ENCODE measurements at places on chromosomes 7 and 10.

DNA sequence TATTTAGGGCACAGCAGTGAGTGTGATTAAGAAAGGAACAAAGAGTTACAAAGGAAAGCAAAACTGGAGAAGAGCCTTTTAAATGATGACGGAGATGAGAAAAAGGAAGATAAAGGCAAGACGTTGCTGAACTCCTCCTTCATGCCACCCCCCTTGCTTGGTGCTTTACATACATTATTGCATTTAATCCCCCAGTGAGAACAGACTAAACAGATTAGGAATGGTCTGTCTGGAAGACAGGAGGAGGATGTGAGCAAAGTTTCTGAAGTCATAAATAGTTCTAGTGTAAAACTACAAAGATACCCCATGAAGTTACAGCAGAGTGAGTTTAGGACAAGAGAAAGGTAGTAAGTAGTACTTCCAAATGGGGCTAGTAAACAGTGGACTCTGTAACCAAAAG lies 113.5 kb downstream of the PLCE1 start:
- no peak for DNase-seq

DNA sequence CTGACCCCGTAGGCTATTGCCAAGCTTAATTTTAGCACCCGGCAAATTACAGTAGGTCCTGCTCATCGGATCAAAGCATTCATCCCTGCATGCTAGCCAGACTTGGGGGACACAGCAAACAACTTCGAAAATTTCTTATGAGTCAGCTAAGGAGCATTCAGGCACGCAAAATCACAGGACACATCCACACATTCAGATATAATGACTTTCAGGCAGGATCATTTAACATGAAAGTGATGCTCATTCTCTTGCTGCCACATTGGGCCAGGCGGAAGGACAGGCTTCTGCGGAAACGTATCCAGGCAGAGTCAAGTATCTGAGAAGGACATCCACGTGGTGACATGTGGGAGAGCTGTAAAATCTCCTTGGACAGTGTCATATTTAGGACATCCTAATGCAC lies 474.0 kb upstream of the NRP1 start:
- no peak for DNase-seq

DNA sequence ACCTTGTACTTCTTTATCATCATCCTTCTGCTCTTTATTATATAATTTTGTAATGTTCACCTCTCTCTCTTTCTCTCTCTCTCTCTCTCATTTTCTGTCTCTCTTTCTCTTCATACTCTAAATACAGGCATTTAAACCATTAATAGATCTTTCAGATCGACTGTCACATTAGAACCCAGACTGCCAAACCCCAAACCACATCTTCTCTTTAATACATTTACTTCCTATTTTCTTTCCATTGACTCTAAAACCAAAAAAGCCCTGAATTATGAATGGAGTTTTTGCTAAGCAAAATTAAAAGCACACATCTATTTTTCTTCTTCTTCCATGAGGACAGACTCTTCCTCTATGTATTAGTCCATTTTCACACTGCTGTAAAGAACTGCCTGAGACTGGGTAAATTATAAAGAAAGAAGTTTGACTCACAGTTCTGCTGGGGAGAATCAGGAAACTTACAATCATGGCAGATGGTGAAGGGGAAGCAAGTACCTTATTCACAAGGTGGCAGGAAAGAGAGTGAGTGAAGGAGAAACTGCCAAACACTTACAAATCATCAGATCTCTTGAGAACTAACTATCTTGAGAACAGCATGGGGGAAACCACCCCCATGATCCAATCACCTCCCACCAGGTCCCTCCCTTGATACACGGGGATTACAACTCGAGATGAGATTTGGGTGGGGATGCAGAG lies 272.7 kb upstream of the MGMT start:
- DNase-seq: no peak

DNA sequence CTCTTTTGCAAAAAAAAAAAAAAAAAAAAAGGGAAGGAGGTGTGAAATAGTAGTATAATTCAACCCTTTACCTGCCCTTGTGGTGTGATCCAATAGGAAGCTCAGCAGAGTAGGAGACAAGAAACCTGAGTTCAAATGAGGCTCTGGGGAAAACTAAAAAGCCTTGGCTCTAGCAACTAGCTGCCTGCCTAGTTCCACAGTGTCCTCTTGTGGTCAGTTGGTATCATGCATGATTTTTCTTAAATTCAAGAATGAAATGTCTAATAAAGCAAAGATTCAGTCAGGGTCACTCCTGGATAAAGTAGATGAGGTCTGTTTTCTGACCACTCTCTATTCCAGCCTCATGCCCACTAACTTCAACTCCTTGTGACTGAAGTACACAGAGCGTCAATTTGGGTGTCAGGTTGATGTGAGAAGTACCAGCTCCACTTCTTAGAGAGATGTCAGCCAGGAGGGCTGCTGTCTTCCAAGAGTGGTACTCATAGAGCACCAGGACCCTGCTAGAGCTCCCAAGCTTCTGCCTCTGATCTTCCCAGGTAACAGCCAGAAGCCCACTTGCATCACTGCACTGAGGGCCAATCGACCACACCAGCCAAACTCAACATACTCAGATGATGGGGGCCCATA lies 10.5 kb downstream of the LSM5 start:
- no peak for DNase-seq

- DNase-seq: no peak
Observed at GRCh38 chr7:40760987-40761386, 626.2 kb downstream of the SUGCT start.

DNA sequence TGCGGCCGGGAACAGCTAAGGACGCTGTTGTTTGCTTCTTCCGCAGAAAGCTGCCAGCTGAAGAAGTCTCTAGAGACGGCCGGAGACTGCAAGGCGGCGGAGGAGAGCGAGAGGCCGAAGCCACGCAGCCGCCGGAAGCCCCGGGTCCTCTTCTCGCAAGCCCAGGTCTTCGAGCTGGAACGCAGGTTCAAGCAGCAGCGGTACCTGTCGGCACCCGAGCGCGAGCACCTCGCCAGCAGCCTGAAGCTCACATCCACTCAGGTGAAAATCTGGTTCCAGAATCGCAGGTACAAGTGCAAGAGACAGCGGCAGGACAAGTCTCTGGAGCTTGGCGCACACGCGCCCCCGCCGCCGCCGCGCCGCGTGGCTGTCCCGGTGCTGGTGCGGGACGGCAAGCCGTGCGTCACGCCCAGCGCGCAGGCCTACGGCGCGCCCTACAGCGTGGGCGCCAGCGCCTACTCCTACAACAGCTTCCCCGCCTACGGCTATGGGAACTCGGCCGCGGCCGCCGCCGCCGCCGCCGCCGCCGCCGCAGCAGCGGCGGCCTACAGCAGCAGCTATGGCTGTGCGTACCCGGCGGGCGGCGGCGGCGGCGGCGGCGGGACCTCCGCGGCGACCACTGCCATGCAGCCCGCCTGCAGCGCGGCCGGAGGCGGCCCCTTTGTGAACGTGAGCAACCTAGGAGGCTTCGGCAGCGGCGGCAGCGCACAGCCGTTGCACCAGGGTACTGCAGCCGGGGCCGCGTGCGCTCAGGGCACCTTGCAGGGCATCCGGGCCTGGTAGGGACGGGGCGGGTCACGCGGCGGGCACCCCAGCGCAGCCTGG lies 2.4 kb downstream of the NKX2-3 start:
- DNase-seq: no peak

- DNase-seq: peak; percentile 42
Observed at GRCh38 chr7:149414745-149415390, 46.0 kb downstream of the ZNF777 start.

GRCh38 chr7:121278120-121279021 lies 50.4 kb upstream of the WNT16 start:
- no peak for DNase-seq

- no peak for DNase-seq
Observed at GRCh38 chr10:28467615-28468014, 65.3 kb upstream of the WAC start.

GRCh38 chr7:25006276-25006675 lies 26.3 kb upstream of the OSBPL3 start:
- no peak for DNase-seq

GRCh38 chr7:127392182-127392565 lies 334 bp downstream of the ZNF800 start:
- no peak for DNase-seq

- DNase-seq: no peak
Observed at GRCh38 chr10:69955211-69955805, 97.3 kb upstream of the MACROH2A2 start.

- DNase-seq: no peak
Observed at GRCh38 chr10:64368298-64368697, 847.1 kb downstream of the REEP3 start.

DNA sequence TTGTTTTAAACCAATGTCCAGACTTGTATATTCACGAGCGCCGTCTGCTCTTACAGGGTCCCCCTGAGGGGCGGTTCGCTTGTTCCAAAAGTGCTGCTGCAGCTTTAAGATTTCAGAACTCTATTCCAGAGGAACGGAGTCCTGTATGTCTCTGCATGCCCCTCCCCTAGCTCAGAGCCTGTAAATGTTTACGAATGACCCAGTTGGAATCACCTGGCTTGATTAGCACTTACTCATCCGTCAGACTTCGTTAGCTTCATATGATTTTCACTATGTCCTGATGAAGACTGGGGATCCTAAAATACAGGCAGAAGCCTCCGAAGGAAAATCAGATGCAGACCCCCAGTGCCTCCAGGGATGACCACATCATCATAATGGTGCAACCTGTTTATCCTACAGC lies 4.5 kb upstream of the CHST15 start:
- DNase-seq: no peak

DNA sequence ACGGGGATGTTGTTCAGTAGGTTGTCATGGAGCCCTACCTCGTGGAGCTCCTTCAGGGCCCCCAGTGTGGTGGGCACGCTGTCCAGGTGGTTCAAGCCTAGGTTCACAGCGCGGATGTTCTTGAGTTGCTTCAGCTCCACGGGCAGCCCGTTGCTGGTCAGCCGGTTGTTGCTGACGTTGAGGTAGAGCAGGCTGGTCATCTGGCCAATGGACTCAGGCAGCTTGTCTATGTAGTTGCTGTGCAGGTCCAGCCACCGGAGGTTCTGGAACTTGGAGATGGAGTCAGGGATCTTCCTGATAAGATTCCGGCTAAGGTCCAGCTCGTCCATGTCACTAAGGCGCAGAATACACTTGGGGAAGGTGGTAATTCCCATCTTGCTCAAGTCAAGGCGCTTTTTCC lies 26.0 kb downstream of the LRRC18 start:
- DNase-seq: no peak

DNA sequence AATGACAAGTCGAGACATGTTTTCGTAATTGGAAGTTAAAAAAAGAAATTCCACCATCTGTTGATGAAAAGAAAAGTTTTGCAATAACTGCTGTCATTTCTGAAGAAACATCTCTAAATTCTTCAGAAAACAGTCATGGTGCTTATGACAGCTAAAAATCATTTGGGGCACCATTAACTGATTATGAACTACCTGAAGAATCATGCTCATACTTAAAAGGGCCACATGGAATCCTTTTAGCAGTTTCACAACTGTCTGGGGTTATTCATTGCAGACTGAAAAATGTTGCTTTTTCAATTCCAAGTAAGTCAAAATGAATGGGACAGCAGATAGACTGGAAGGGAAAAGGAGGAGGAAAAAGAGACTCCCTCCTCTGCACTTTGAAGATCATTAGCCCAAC lies 134.2 kb downstream of the CHN2 start:
- DNase-seq: no peak

DNA sequence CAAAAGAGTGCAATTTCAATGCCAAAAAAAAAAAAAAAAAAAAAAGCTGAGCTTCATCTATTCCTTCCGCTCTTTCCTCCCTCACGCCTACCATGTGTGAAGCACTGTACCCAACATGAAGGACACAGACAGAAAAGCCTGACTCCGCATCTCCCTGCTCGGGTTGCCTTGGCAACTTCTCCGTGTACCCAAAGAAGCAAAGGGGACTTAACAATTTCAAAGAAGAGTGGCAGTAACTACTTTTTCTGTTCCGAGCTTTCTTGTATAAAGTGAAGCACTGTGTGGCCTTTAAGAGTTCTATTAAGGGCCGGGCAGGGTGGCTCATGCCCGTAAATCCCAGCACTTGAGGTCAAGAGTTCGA lies 177.7 kb downstream of the PRKCQ start:
- no peak for DNase-seq

- no peak for DNase-seq
Observed at GRCh38 chr10:73076360-73077183, 20.1 kb downstream of the P4HA1 start.

- no peak for DNase-seq
Observed at GRCh38 chr7:5525271-5526099, 101.9 kb upstream of the TNRC18 start.

DNA sequence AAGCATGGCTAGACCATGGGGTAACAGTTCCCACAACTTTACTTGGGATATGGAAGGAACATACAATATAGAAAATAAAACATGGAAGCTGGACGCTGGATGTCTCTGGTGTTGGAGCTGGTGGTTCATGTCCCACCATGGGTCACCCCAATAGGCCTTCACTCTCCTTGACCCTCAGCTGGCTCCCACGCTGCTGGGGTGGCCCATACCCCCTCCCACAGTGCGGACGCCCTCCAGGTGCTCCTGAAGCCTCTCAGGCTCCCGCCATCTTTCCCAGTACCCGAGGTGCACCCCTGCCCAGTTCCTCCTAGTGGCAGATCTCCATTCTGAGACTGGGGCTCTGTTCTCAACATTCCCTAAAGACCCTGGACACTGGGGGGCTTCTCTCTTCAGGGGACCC lies 5.8 kb upstream of the CPA1 start:
- DNase-seq: no peak

GRCh38 chr10:77371848-77372799 lies 265.5 kb downstream of the KCNMA1 start:
- no peak for DNase-seq

DNA sequence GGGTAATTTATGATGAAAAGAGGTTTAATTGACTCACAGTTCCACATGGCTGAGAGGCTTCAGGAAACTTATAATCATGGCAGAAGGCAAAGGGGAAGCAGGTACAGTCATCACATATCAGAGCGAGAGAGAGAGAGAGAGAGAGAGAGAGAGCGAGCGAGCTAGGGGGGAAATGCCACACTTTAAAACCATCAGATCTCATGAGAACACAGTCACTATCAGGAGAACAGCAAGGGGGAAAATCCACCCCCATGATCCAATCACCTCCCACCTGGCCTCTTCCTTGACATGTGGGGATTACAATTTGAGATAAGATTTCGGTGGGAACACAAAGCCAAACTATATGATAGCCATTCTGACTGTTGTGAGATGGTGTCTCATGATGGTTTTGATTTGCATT lies 576.3 kb downstream of the GFRA1 start:
- DNase-seq: no peak

DNA sequence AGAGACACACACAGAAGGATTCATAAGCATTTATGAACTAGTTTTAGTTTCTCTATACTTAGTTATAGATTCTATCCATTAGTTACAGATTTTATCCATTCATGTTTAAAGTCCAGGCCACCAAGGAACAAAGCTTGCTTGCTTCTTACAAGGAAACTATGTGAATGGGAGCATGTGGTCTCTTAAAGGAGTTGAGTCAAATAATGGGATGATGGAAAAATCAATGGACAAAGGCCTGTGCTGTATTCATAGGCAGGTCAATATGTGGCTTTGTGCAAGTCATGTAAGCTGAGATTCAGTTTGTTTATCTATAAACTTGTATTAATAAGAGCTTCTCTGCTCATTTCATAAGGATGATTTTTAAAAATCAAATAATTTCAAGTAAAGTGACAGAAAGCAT lies 172.8 kb upstream of the CDK1 start:
- no peak for DNase-seq
